Activated effector memory CD4-positive, alpha-beta T cell treated with anti-CD3 and anti-CD28 coated beads, Interleukin-2, amount 50 U/mL, for 16 hours (primary cell): ENCODE measurements at places on chromosomes 3 and 15.

GRCh38 chr3:73542136-73542535 is 82.6 kb downstream of the PDZRN3 start:
- no peak for DNase-seq

- DNase-seq: no peak
Observed at GRCh38 chr3:170344971-170345370, 12.5 kb upstream of the SKIL start.

- DNase-seq: peak; percentile 67
Observed at GRCh38 chr15:93047621-93048425, 41.2 kb downstream of the RGMA start.

DNA sequence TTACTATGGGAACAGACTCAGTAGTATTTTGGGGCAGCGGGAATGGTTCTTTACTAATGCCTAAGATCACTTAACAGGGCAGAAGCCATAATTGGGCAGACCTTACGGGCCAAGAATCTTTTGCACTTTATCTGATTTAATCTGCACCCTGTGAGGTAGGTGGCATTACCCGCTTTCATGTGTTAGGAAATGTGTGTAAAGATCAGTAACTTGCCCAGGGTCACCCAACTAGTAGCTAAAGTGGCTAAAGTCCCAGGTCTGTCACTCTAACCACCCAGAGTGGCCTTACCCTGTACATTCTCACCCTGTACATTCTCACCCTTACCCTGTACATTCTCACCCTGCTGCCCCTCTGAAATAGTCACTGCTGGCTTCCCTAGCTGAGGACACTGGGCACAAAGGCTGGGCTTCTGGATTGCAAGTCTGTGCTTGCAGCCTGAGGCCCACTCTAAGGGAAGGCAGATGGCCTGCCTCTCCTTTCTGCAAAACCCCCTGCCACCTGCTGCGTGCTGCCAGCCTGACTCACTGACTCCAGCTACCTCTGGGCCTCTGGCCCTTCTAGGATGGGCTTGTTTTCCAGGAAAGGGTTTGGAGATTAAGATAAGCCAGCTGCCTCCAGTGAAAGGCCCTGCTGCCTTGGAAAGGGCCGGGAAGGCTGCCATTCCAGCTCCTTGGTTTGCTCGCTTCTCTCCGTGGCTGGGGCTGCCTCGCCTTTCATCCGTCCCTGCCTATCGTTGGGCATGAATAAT is 37.5 kb upstream of the MYZAP start:
- no peak for DNase-seq

DNA sequence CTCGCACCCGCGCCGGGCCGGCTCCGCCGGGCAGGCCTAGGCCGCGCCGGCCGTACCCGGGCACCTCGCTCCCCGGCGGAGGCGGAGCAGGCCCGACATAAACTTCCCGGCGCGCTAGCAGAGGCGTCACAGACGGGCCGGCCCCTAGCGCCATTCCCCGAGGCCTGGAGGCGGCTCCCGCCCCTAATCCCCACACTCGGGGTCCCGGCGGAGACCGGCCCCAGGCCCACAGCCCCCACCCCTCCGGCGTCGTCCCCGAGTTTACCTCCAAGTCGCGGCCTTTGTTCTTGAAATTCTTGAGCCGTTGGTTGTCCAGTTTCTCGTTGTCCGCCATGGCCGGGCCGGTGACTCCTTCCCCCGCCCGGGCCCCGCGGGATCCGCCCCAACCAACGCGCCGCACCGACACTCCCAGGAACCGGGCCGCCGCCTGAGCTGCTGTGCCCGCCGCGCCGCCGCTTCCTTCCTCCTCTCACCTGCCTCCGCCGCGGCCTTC is 376 bp downstream of the KPNA4 start:
- DNase-seq: peak; percentile 88

DNA sequence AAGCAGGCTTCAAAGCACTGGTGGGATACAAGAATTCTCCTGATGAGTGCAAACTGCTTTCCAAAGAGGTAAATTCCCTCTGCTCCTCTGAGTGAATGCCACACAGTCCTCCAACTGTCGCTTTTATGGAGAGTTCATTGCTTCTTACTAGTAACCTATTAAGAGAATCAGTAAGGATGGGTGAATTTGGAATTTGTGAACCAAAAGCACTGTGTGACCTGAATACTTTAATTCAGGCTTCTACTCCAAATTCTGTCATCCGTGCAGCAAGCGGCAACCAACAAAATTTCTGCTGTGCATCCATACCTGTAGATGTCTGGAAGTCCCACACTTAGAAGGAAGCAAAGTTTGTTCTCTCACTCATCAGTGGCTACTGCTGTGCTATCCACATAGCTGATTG is 66.7 kb upstream of the SNRK start:
- no peak for DNase-seq

GRCh38 chr15:28106294-28107110 is 7.4 kb upstream of the OCA2 start:
- DNase-seq: peak; percentile 73

- no peak for DNase-seq
Observed at GRCh38 chr3:41711651-41712050, 250.3 kb downstream of the ULK4 start.

GRCh38 chr3:25843332-25843731 is 53.4 kb downstream of the OXSM start:
- DNase-seq: no peak

DNA sequence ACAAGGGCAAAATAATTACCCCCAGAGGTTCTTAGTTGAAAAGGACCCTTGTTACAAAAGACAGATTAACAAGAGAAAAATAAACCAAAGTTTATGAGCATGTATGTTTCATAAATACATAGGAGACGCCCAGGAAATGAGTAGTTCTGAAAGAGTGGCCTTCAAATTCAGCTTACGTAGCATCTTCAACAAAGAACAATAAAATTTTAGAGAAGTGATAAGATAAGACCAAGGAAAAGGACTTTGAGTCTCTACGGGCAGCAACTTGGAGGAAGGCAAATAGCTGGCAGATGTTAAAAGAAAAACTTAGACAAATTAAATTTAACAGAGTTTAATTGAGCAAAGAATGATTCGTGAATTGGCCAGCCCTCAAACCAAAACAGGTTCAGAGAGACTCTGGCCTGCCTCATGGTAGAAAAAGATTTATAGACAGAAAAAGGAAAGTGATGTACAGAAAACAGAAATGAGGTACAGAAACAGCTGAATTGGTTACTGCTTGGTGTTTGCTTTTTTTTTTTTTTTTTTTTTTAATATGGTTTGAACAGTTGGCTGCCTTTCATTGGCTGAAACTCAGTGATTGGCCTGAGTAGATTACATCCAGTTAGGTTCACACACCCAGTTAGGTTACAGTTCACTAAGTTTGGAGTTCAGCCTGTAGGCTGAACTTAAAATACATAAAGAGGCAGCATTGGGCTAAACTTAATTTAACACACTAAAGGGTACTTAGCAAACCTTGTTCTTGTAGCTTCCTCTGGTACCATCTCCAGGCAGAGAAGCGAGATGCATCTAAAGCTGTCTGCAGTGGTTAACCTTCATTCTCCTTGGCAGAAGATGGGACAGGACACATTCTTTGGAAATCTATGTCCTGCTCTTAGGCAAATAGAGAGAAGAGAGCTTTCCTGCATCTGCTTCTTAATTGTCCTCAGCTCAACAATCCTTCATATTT is 23.2 kb downstream of the C2CD4B start:
- DNase-seq: no peak

DNA sequence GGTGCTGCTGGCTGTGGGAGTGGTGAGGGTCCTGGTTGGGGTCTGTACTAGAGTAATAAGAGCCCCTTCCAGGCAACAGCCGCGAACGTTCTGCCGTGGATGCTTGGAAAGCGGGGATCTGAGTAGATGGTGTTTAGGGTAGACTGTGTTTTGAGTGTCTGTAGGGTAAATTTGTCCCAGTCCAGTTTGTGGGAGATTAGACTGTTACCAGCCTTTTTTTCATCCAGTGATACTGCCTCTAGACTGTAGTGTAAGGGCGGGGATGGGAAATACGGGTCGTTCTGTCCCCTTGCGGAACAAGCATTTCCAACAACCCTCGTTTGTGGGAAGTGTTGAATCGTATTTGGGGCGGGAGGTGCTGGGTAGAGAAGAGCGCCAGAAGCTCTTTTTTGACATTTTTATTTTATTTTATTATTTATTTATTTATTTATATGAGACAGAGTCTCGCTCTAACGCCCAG is 424 bp downstream of the HAUS2 start:
- no peak for DNase-seq

- DNase-seq: no peak
Observed at GRCh38 chr3:64666171-64666588, 21.6 kb downstream of the ADAMTS9 start.

GRCh38 chr3:11084098-11084497 is 70.2 kb upstream of the HRH1 start:
- no peak for DNase-seq

- DNase-seq: no peak
Observed at GRCh38 chr3:135792174-135792573, 173.4 kb upstream of the PPP2R3A start.

DNA sequence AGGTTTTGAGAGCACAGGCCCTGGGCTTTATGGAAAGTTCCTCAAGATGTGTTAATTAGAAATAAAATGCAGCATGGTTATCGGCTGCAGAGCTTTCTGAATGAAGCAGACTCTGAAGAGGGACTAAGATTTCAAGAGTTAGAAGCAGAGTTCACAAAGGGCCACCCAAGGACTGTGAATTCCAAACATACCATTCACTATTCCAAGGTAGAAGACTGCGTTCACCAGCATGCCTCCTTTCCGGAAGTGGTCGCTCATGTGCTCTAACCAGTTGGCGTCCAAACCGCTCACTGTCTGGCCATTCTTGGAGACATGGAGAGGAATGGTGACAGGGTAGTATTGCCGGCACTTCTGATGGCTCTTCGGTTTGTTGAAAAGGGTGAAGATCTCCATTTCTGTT is 104.9 kb downstream of the OXNAD1 start:
- DNase-seq: no peak

- DNase-seq: no peak
Observed at GRCh38 chr15:68764090-68764489, 56.6 kb downstream of the ANP32A start.

DNA sequence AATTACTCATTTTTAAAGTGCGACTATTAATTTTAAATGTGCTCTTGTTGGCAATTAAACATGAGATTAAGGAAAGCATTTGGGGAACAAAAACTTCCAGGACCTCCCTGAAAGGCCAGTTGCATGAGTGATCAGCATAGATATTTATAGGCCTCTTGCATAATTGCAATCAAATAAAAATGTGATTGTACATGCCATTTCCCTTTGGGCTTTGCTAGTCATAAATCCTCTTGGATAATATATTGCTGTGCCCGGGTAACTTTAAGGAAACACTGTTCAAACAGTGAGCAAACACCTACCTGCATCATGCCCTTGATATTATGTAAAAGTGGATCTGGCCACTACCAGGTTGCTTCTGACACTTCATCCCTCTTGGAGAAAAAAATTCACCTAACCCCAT is 239.1 kb downstream of the MCTP2 start:
- no peak for DNase-seq

DNA sequence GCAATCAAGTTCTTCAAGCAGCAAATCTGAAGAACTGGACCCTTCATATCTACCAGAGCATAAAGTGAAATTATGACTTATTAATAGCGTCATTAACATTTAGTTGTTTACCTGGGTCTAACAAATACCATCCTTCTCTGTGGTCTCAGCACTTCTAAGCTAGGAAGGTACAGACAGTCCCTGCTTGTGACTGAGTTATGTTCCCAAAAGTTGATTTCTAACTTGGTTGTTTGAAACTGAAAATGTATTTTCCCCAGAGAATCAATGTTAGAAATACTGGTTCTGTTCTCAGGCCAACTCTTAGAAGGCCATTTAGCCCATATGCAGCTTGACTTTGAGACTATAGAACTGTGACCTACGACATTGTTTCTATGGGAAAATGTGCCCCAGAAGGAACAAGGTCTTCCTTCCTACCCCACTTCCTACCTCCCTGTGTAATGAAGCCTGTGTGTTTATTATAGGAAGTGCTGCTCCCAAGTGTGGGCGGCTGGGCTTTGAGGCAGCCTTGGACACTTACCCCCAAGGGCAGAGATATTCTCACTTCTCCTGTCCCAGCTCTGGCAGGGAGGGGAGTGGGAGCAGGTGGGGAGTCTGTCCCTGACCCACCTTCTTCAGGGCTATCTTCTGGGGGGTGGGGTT is 12.2 kb upstream of the MAPK6 start:
- no peak for DNase-seq

DNA sequence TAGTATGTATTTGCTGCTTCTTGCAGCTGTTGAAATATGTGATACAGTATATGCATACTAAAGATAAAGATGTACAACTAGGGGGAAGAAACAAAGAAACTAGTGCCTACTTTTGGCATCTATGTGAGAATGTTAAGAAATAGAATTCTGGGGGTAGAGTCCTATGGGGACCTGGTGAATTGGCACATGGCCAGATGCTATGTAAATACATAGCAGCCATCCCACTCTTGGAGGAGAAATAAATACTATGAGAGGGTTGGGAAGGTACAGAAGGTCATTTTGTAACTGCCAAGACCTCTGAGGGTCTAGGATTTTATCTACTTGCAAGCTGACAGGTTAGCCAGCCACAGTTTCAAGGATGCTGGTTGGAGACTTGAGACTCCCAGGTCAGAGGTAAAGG is 298.3 kb upstream of the TBL1XR1 start:
- DNase-seq: no peak

DNA sequence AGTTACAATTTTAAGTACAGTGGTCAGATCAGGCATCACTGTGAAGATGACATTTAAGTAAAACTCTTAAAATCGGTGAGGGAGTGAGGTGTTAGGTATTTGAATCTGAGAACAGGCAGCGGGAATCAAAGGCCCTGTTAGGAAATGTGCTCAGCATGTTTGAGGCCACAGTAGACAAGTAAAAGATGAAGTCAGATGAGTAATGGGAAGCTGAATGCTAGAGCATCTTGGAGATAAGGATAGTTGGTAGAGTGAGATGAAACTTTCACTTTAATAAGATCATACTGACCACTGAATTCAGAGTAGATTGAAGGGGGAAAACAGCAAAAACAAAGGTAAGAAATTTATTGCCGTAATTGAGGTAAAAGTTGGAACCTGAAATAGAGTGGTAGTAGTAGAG is 61.6 kb downstream of the DCBLD2 start:
- no peak for DNase-seq

DNA sequence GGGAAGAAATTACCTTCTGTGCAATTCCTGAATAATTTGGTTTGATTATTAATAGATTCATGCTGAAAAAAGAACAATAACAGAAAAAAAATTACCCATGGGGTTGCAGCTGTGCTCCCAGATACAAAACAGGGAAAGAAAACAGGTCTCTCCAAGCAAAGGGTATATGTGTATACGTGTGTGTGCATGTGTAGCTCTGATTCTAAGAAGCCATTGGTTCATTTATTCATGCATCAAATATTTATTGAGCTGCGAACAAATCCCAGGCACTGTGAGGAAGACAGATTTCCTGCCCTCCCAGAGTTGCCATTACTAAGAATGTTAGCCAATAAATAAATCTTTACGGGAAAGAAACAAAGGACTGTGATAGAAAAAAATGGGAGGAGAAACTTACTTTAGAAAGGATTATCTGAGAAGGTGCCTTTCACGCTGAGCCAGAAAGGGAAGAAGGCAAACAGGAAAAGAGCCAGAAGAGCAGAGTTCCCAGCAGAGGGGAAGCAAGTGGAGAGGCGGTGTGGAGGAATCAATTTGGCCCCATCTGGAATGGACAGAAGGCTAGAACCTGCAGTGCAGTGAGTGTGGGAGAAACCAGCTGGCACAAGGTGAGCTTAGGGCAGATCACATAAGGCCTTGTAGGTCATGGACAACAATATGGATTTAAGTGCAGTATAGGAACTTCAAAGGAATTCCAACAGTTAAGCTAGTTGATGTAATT is 20.7 kb downstream of the CHL1 start:
- no peak for DNase-seq

- DNase-seq: no peak
Observed at GRCh38 chr15:68608206-68608843, 29.5 kb downstream of the CORO2B start.
